ENCODE measurements at places on chromosomes 16 and 17.

DNA sequence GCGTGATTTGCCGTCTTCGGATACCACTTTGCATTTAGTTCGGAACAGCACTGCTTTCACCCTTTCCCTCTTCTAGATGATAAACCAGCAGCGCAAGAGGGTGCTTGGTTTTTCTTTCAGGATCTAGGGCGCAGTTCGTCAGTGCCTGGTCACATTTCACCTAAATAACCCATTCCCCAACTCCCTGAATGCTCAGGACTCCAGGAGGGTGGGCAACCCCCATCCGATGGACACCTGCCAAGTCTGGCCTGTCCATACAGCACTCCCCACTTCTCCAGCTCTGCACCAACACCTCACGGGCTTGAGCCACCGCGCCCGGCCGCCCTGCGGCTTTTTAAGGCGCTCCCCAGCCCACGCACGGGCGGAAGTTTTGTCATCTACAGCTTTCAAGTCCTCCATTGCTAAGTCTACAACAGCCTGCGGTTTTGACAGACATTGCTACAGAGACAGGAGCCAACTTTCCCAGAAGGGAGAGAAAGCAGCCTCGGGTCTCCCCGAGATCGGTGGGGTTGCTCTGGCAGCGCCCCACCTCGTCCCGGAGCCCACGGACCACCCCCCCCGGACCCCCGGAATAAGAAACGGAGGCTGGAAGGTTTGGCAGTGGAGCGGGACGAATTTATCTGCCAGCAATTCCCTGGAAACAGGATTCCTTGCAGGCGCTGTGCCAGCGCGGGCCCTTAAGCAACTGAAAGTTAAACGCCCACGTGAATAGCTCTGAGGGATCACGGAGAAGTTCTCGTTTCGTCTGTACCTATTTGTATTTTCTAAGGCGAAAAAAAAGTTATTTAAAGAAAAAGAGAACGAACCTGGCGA lies 38.6 kb upstream of the SLFN13 start:
- peaks cover 35% of the 10 kb centered on the region for H3K27me3 ChIP-seq
- H3K4me1 ChIP-seq, result no peaks in the 10 kb centered on the region
- H3K4me3 ChIP-seq, result no peak overlapping the region
- no peak for DNase-seq
- no peak overlapping the region for H3K27ac ChIP-seq

DNA sequence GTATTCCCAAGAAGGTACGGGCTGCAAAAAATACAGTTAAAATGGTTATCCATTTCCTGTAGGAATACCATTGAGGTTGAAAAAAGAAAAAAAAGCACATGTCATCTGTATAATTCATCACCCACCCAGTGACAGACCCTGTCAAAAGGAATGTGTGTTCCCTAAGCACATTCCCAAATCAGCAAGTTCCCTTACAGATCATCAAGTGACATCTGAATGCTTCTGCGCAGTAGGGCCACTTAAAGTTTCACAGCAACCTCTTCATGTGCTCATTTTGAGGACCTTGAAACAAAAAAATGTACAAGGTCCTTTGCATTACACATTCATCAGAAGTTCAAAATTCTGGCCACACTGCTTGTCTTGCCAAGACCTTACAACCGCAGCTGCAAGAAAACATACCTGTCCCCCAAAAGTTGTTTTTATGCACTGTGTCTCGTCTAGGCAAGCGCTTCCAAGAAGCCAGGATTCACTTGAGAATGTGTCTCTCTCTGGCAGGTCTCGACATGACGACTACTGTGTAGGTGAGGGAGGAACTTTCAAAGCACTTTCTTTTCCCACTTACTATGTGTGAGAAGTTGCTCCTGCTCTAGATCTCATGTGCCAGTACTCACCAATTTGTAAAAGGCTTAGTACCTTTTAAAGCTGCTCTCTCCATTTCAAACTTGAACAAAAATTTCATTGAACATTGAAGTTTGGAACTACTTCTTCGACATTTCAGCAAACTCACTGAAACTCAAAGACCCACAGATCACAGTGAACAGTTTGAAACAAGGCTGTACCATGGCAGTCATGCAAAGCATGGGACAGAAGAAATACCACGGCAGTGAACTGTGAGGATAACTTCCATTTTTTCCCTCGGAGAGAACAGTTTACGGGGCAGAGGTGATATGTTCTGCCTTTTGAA lies 4.3 kb upstream of the POLG2 start:
- H3K36me3 ChIP-seq, result peaks cover 38% of the 10 kb centered on the region
- H3K4me1 ChIP-seq, result peaks cover 11% of the 10 kb centered on the region
- no peak for DNase-seq
- no peaks in the 10 kb centered on the region for H3K27me3 ChIP-seq
- no peak overlapping the region for H3K4me3 ChIP-seq

- H3K27ac ChIP-seq, result no peak overlapping the region
- H3K36me3 ChIP-seq, result no peaks in the 10 kb centered on the region
- no peaks in the 10 kb centered on the region for H3K27me3 ChIP-seq
- peaks cover 24% of the 10 kb centered on the region for H3K4me1 ChIP-seq
These were observed 1.0 kb upstream of the AIPL1 start for GRCh38 chr17:6435968-6436367.

GRCh38 chr17:70499067-70499786 lies 329.9 kb downstream of the KCNJ2 start:
- no peak overlapping the region for H3K4me3 ChIP-seq
- H3K27ac ChIP-seq, result peak overlapping the region; percentile 45
- H3K36me3 ChIP-seq, result no peaks in the 10 kb centered on the region
- H3K27me3 ChIP-seq, result no peaks in the 10 kb centered on the region
- peak; percentile 33 for DNase-seq

DNA sequence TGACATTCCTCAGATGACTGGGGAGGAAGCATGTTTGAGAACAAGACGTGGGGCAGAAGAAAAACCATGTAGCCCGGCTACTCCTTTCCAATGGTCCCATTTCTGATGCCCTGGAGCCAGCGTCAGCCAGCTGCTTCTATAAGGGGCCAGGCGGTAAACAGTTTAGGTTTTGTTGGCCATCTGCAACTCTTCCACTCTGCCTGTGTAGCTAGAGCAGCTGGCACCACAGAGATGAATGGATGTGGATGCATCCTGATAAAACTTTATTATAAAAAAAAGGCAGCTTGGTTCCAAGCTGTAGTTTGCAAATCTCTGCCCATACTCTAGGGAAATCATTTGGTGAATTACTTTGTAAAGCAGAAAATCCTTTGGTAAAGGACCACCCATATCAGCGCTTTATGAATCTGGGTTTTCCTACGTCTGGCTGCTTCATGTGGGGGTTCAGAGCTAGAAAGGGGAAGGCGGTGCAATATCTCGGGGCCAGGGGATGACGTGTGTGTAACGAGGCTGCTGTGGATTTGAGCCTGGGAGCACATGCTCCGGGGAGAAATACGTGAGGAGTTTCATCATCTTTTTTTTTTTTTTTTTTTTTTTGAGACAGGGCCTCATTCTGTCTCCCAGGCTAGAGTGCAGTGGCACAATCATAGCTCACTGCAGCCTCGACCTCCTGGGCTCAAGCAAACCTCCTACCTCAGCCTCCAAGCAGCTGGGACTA lies 3.4 kb upstream of the SRL start:
- H3K27me3 ChIP-seq, result no peaks in the 10 kb centered on the region
- H3K4me1 ChIP-seq, result peaks cover 7% of the 10 kb centered on the region
- no peaks in the 10 kb centered on the region for H3K36me3 ChIP-seq
- no peak overlapping the region for H3K4me3 ChIP-seq
- DNase-seq, result no peak

- H3K4me3 ChIP-seq, result no peak overlapping the region
- no peaks in the 10 kb centered on the region for H3K27me3 ChIP-seq
- no peak overlapping the region for H3K27ac ChIP-seq
- H3K4me1 ChIP-seq, result no peaks in the 10 kb centered on the region
- peaks cover 2% of the 10 kb centered on the region for H3K36me3 ChIP-seq
These were observed 8.0 kb downstream of the RNF157 start for GRCh38 chr17:76232342-76232741.

GRCh38 chr16:12240036-12240435 lies 263.5 kb downstream of the SNX29 start:
- no peak overlapping the region for H3K27ac ChIP-seq
- no peaks in the 10 kb centered on the region for H3K27me3 ChIP-seq
- peaks cover 8% of the 10 kb centered on the region for H3K4me1 ChIP-seq
- no peaks in the 10 kb centered on the region for H3K36me3 ChIP-seq
- no peak overlapping the region for H3K4me3 ChIP-seq

GRCh38 chr17:17754719-17755686 lies 73.7 kb downstream of the RAI1 start:
- H3K4me3 ChIP-seq, result no peak overlapping the region
- H3K27ac ChIP-seq, result no peak overlapping the region
- no peak for DNase-seq

DNA sequence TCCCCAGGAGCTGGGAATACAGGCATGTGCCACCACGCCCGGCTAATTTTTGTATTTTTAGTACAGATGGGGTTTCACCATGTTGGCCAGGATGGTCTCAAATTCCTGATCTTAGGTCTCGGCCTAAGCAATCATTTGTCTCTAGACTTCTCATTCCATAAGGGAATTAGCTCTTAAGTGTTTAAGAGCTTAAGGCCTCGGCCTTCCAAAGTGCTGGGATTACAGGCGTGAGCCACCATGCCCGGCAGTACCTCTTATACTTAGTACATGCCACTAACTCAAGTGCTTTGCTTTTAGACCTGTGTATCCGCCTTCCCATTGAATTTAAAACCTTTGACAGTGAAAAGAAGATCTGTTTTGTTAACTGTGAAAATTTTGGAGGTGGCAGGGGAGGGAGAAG lies 16.6 kb upstream of the IL21R start:
- H3K4me3 ChIP-seq, result no peak overlapping the region
- no peak overlapping the region for H3K27ac ChIP-seq
- DNase-seq, result no peak
- H3K4me1 ChIP-seq, result no peaks in the 10 kb centered on the region
- H3K27me3 ChIP-seq, result no peaks in the 10 kb centered on the region
- no peaks in the 10 kb centered on the region for H3K36me3 ChIP-seq

DNA sequence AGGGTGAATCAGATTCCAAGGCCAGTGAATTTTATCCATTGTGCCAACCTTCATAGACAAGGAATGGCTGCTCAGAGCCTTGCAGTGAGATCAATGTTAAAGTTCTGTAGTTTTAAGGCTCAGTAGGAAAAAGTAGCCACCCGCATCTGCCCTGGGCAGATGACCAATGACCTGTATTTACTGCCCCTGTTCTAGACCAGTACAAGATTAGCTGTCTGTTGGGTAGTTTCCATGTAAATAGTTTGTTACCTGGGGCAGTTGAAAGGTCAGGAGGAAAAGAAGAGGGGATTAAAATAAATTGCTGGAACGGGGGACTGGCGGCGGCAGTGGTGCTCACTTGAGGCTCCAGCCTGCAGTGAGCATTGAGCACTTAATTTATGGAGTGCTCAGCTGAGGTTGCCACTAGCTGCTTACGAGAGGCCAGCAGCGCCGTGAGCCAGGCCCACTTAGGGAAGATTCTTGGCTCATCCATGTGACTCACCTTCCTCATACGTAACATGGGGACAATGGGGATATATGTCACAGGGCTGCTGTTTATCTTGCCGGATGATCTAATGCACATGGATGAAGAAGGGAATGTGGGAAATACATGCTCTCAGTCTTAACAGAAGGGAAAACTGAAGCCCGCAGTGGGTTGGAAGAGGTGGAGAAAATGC lies 10.7 kb upstream of the NOS2 start:
- H3K4me3 ChIP-seq, result no peak overlapping the region
- H3K36me3 ChIP-seq, result no peaks in the 10 kb centered on the region
- no peak for DNase-seq
- H3K27me3 ChIP-seq, result no peaks in the 10 kb centered on the region
- H3K27ac ChIP-seq, result no peak overlapping the region

DNA sequence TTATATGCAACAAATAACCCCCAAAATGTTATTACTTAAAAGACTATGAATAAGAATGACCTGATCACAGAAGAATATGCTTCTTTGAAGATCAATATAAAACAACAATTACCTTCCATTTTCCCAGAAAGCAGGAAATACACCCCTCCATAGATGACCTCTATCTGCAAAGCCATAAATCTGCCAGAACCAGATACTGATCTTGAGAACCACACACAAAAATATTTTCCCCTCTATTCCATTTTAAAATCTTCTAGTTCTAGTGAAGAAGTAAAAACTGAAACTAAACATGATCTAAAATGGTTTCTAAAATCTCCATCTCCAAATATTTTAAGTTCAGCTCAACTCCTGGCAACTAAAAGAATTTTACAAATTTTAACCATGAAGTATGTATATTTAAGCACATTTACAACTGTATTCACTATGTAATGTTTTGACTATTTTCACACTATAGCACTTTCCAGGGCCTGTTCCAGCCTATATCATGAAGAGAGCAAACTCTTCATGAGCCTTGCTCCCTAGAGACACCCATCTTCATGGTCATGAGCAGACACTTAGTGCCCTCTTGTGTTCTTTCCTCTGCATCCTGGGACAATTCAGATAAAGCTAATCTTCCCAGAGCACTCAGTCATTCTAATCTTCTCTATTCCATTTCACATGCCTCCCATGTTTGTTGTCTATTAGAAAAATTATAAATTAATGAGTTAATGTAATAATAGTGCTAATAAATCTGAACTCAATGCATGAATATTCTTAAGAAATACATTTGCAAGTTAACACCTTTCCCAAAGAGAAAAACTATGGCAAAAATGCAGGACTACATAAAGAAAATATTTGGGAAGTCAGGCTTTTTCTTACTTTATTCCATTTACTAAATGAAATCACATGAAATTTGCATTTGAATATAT lies 87.0 kb downstream of the HELZ start:
- H3K27ac ChIP-seq, result no peak overlapping the region
- DNase-seq, result no peak
- peaks cover 33% of the 10 kb centered on the region for H3K36me3 ChIP-seq
- H3K4me1 ChIP-seq, result peaks cover 1% of the 10 kb centered on the region

Measured in neuronal stem cell (in vitro differentiated cells).